Central memory CD4-positive, alpha-beta T cell (primary cell): ENCODE measurements at places on chromosomes 2 and 18.

DNA sequence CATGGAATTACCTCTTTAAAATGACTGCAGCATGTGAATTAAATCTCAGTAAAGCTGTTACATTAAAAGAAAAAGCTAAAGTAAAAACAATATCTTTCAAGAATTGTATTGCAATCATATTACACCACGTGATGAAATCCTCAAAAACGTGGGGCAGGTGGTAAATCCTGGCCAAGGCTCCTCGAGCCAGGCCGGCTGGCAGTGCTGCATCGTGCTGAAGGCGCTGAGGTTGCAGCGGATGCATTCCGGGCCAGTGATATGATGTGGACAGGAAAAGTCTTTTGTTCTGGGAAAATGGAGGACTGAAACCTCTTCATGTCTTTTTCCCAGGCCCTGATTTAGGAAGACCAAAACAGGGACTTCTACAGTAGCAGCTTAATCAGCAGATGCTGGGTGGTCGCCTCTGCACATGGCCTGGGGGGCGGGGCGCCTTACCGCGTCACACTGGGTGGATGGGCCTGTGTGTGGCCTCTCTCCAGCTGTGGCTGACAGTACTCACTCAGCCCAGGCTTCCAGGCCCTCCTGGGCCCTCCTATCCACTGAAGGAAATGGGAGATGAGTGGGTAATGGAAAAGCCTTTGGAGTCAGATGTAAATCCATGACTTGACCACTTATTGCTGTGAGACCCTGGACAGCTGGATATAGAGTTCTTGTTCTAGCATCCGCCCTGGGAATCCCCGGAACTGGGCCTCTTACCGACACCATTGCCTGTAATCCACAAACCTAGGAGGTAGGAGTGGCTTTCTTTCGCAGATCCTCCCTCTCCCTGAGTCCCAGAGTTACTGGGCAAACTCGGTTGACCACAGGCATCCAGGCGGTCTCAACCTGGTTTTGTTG is 45.1 kb downstream of the PROC start:
- no peak for DNase-seq

GRCh38 chr2:240327566-240327965 is 107.9 kb upstream of the GPC1 start:
- no peak for DNase-seq

- no peak for DNase-seq
Observed at GRCh38 chr2:56713161-56713676, 529.4 kb downstream of the CCDC85A start.

GRCh38 chr2:111679202-111679601 is 204.8 kb downstream of the ANAPC1 start:
- DNase-seq, result no peak

DNA sequence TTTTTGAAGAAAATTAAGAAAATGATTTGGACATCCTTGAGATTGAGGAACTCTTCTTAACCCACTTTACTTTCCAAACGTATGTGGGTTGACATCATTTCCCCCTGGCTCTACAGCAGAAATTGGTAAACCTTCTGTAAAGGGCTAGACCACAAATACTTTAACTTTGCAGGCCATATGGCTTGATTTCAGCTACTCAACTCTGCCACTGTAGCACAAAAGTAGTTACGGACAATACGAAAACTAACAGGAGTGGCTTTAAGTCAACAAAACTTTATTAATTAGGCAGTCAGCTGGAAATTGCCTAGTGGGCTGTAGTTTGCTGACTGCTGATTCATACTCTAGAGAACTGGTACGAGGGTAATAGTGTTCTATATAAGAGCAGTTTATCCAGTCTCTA is 83.2 kb upstream of the DTNB start:
- no peak for DNase-seq

DNA sequence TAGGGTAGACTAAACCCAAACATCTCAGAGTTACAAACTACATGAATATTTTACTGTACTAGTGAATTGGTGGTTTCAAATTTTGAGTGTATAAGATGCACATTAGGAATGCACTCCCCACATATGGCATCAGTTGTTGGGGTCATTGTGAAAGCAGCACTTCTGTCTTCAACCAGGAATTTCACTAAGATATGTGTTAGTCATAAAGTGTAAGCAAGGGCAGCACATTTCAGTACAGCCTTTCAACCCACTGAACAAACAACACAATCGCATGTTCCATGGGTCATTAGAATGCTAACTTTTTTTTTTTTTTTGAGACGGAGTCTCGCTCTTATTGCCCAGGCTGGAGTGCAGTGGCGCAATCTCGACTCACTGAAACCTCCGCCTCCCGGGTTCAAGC is 164.1 kb upstream of the MAP2 start:
- no peak for DNase-seq

DNA sequence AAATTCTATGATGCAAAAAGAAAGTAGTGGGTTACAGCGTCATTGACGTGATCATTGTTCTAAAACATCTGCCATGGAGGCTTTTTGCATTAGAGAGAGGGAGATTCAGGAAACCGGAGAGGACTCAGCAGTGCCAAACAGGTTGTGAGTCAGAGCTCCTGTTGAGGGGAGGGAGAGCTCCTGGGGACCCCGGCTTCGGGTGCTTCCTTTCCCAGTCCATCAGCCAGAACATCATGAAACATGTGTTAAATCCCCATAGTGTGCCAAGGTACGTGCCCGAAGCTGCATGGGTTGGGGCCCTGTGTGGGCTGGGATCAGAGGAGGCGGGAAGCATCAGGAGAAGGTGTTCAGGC is 791 bp upstream of the CYRIA start:
- DNase-seq, result no peak

DNA sequence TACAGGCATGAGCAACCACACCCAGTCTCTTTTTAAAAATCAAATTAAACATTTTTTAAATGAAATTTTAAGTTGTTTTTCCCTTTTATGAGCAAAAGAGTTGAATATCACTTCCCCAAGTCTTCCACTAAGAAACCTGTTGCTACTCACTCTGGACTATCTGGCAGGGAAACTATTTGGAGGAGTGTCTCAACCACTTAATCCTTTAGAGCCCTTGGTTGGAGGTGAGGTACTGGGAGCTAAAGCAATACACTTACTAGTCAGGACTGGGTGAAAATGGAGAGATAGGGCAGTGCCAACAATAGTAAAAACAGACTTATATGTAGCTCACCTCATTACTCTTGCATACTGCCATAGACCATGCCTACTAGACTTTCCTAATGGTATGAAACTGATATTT is 135.5 kb downstream of the RND3 start:
- no peak for DNase-seq

DNA sequence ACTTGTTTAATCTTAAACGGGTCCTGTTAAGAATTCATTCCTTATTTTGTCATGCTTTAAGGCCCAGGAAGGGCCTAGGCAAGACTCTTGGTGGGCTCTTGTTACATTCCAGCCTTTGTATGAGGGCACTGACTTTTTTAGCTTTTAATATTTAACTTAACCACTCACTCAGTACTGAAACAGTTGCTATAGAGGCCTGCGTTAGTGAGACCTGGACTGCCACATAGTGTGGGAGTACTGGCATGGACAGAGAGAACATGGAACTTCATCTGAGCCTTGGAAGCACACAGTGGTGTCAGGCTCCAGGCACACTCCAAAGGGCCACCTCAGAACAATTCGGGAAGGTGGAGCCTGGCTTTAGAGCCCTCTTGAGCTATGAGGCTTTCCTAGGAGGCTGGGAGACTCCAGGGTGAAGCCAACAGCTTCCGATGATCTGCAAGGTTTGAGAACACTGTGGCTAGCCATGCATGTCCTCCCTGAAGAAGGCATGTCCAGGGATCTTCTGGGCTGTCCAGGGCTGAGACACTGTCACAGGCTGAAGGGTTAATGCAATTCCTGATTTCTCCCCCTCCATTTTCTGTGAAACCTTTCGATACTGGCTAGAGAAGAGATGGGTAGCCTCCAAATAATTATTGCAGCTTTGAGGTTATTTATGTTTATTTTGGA is 155.4 kb upstream of the ACAA2 start:
- DNase-seq, result no peak

- no peak for DNase-seq
Observed at GRCh38 chr18:67634631-67635338, 118.3 kb upstream of the DSEL start.

DNA sequence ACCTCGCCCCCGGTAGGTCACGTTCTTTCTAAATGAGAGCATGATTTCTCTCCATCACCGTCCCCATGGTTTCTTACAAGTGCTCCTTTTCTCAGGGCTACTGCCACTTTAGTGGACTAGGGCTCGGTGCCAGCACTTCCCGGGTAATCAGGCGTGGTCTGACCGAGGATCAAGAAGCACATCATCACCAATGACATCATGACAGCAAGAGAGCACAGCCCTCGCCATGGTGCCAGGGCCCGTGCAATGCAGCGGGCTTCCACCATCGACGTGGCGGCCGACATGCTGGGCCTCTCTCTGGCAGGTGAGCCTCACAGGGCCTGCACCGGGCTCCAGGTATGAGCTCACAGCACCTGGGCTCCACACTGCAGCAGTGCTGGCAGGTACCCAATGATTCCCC is 75.2 kb downstream of the INPP4A start:
- no peak for DNase-seq

DNA sequence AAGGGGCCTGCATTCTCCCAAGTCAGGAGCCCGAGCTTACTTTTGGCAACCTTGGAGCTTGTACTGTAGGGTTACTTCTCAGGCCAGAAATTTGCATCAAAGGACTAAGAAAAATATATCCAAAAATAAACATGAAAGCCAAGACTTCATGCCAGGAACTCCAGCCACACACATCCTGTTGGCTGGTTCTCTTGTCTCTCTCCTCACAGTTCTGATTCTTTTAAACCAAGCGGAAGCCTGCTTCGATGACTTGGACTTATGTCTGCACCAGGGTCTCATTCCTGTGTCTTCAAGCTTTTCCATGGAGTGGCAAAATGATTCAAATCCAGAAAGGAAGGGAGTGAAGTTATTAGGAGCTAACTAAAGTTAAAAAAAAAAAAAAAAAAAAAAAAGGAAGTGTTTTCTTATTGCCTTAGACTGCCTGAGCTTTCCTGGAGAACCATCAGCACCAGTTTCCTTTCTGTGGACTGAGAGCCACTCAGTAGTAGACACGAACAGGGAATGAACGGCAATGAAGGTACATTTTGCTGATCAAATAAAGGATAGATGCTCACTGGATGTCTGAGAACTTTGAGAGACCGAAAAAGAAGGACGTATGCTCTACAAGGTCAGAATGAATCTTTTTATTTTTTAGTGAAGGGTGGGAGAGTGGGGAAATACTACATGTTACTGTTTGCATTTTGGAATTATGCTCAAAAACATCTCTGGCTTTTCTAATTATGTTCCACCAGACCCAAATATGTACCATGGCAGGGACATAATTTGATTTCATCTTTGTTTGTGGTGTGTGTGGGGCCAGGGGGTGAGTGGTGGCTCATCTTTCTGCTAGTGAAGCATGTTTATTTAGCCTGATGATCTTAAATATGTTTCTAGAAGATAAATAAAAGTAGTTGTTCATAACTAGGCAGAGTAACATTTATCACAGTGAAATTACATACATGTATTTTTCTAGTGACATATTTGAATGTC is 86.0 kb downstream of the RAPGEF4 start:
- no peak for DNase-seq

GRCh38 chr18:66724664-66725356 is 120.9 kb upstream of the CDH19 start:
- DNase-seq, result no peak

- DNase-seq, result no peak
Observed at GRCh38 chr2:241750076-241750840, 15.8 kb downstream of the D2HGDH start.

GRCh38 chr18:79939096-79939495 is 12.4 kb downstream of the SLC66A2 start:
- no peak for DNase-seq

DNA sequence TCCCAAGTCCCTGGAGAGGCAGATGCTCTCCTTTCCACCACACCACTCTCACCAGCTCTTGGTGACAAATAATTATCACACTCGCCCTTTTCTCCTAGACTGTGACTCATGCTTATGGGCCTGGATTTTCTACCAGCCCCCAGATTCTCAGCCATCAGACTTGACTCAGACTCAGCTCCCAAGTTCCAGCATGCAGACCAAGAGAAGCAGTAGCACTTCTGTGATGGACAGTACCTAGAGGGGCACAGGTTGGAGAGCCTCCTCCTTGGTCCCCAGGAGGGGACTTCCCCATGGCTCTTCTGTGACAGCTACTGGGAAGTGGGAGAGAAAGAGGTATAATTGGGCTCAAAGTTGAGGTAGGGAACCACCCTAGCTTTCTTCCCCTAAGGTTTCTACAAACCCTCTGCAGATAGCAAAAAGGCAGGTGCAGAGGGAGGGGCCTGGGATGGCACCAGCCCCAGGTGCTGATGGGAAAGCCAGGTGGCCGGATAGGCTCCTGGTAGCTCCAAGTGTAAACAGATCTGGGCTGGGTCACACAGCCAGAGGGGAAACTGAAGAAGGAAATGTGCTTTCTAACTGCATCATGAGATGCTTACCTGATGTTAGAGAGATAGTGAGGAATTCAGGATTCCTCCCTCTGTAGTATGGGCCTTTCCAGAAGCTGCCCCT is 4.1 kb downstream of the TCF23 start:
- DNase-seq, result no peak

- no peak for DNase-seq
Observed at GRCh38 chr2:5723791-5724735, 31.9 kb downstream of the SOX11 start.

GRCh38 chr2:160555420-160556071 is 61.9 kb upstream of the RBMS1 start:
- no peak for DNase-seq

DNA sequence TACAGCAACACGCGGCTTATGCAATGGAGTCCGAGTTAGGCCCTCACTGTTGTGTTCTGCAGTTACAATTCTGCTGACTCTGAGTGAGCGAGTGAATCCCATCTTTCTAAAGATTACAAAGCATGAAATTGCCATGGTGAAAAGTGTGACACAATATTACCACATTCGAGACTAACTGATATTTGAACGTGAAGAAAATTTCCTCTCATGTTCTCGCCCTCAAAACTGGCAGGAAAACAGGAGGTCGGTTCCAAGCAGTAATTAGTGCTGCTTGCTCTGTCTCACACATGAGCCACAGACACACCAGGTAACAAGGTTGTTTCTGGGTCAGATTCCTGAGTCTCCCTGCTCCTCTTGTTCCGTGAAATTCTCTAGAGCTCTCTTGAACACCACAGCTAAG is 93.7 kb upstream of the RIOK3 start:
- no peak for DNase-seq

- peak; percentile 68 for DNase-seq
Observed at GRCh38 chr18:63137999-63138435, 181.6 kb downstream of the BCL2 start.

- no peak for DNase-seq
Observed at GRCh38 chr2:232532419-232532818, 6.5 kb downstream of the CHRND start.

GRCh38 chr2:188380280-188380679 is 88.6 kb downstream of the GULP1 start:
- no peak for DNase-seq

DNA sequence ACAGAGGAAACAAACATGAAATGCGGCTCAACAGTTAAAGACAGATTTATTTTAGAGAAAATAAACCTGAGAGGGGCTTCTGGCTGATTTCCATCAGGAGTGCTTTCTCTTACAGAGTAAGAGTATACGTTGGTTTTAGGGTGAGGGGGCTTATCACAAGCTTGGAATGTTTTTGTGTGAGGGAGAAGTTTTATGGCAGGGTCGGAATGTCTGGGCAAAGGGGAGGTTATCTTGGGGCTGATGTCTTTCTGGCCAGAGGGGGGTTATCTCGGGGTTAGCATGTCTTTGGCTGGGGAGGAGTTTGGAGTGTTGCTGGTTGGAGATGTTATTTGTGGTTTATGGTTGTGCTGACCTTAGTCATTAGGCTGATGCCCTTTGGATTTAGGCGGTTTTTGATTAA is 22.1 kb downstream of the PTRHD1 start:
- no peak for DNase-seq
